ENCODE measurements at places on chromosomes 11 and 22.
A peak's percentile ranks its signal among the peaks of the same experiment; 100 is the strongest.

DNA sequence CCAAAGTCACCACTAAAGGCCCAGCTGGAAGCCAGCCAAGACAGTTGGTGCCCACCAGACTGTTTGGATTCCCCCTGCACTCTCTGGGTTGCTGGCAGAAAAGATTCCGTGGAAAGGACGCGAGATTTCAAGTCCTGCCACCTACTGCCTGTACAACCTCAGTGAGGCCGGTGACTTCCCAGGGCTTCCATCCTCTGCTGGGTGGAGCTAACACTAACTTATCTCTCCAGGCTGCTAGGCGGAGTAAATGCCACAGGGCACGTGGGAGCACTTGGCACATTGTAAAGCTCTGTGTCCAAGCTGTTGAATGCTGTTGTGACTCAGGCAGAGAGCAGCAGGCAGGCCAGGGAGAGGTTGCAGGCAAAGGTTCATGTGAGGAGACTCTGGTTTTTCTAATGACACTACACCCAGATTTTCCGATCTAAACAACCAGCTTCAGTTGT, 50.9 kb upstream of the CDON start:
- peak; percentile 93 for DNase-seq

DNA sequence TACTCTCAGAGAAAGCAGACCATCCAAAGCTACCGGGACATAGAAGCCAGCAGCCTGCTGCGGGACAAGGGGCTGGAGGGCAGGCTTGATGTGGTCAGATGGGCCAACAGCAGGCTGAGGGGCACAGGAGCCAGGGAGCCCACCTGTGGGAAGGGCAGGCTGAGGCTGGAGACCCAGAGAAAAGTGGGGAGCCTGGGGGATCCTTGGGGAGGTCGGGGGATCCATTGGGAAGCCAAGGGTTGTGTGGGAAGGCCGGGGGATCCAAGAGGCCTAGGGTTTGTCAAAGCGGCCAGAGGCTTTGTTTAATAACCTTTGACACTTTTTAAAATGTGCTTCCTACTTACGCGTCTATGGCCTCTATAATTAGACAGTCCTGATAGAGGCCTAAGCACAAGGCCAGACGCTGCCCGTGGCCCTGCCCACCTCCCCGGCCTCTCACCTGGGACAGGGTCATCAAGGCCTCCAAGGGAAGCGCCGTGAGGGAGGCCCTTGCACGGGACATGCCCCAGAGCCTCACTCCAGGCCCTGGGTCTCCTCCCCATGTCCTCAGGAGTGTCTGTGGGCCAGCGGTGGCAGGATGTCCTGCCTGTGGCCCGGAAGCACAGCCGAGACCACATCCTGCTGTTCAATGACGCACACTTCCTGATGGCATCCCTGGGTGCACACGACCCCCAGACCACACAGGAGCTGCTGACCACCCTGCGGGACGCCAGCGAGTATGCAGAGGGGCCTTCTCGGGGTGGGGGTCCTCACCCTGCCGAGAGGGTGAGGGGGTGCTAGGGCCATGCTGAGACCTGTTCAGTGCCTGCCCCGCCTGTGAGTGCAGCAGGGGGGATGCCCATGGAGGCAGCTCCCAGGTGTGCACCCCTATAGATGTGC, 8.6 kb upstream of the GTSE1 start:
- no peak for DNase-seq

DNA sequence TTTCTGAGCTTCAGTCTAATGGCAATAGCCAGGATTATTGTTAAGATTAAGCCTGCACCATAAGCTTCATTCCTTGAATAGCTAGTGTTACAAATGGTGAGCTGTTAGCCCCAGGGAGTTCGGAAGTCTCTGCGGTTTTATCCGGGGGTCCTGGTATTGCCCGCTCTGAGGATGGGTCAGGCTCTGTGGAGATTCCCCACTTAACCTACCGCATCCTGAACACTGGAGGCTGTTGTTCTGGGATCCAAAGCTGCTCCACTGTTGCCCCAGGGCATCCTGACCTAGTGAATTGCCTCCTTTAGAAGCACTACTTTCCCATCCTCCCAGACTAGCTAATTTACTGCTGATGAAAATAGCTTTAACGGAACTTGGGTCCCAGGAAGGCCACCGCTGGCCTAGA, 14.5 kb upstream of the PEX26 start:
- DNase-seq = no peak

GRCh38 chr11:125766251-125766650, 12.4 kb downstream of the PATE2 start:
- no peak for DNase-seq

GRCh38 chr11:17526326-17526725, 17.9 kb downstream of the USH1C start:
- no peak for DNase-seq

- no peak for DNase-seq
These were observed 11.0 kb upstream of the RASL10A start for GRCh38 chr22:29326481-29326880.
